Activated T-cell treated with anti-CD3 and anti-CD28 coated beads, Interleukin-2, amount 50 U/mL, for 72 hours (primary cell): ENCODE measurements at places on chromosomes 16 and 17. TPM values are rescaled to one million over a fixed set of nuclear protein-coding genes. Genes with fewer than 3 reads are reported as not detected.

The SRL gene
- not detected for total RNA-seq

The NETO2 gene
- 5.0 TPM for total RNA-seq

The SOX8 gene
- total RNA-seq = 2.1 TPM

DNA sequence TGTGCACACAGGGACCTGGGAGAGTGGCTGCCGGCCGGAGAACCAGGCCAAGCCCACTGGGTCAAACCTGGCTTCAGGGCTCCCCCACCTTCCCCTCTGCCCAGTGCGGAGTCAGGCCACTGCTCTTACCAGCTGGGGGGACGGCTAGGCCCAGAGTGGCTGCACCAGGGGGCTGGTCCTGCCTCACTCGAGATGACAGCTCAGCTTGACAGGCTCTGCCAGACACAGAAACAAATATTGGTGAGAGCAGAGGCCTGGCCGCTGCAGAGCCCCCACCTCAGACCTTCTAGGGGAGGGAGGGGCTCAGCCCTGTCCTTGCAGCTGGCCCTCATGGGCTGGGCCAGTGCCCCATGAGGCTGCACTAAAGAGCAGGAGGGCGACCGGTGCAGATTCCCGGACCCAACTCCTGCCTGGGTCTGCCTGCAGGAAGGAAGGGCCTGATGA, 4.5 kb downstream of the NUDT16L1 start:
- DNase-seq = no peak

- no peak for DNase-seq
These were observed 61.3 kb upstream of the BRD7 start for GRCh38 chr16:50430076-50430475.

DNA sequence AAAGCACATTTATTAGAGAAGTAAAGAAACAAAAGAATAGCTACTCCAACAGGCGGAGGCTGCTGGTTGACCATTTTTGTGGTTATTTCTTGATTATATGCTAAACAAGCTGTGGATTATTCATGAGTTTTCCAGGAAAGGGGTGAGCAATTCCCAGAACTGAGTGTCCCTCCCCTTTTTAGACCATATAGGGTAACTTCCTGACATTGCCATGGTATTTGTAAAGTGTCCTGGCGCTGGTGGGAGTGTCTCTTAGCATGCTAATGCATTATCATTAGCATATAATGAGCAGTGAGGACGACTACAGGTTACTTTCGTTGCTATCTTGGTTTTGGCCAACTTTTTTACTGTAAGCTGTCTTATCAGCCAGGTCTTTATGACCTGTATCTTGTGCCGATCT, 12.2 kb upstream of the HS3ST4 start:
- DNase-seq = no peak

The PITPNM3 gene
- 0.70 TPM for total RNA-seq

DNA sequence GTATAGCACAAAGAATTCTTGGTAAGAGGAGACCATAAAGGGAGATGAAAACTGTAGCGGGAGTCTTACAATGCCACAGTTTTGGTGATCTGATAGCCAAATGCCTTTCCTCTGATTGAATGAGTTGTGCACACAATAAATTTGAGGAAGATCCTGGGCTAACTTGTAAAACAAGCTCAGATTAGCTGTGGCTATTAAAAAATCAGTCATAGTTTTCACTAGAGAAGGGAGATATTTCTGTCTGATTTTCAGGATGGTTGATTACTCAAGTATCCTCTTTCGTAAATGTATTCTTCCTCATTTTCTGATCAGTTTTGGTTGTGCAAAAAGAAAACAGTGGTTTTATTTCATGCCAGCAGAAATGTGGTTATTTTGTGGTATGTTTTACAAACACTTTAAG, 9.1 kb upstream of the METTL9 start:
- no peak for DNase-seq

DNA sequence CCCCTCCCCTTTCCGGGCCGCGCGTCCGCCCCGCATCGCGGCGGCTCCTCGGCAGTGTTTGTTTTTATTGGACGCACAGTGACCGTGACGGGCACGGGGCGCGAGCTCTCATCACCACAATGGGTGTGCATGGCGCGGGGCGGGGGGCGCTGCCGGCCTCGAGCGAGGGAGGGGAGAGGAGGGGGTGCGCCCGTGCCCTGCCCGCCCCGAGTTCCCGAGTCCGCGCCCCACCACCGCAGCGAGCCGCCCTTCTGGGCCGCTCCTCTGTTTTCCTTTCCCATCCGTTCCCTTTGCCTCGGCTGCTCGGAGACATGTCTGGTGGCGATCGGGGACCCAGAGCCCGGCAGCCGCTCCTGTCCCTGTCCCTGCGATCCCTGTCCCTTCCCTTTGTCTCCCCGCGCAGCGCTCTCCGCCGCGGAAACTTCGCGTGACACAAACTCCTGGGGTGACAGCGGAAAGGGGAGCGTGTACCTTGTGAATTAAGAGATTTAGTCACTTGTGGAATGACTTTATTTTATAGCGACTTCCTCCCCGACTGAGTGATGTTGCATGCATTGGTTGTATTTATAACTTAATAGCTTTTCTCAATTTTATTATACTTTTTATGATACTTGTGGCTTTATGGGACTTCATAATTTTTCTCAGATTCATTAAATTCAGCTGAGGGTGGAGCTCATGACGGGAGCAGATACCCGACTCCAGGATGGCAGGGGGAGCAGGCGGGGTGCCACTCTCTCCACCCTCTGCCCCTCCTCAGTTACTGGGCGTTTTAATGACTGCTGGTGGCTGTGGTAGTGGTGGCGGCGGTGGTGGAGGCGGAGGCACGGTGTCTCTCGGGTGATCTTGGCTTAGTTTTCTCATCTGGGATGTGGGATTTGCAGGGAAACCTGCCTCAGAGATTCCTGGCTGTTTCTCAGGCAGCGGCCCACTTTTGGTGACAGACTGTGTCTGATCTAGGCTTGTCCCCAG, 40.8 kb downstream of the MRM1 start:
- DNase-seq = peak; percentile 15

- no peak for DNase-seq
These were observed 693.3 kb downstream of the CDH11 start for GRCh38 chr16:64428463-64429113.

DNA sequence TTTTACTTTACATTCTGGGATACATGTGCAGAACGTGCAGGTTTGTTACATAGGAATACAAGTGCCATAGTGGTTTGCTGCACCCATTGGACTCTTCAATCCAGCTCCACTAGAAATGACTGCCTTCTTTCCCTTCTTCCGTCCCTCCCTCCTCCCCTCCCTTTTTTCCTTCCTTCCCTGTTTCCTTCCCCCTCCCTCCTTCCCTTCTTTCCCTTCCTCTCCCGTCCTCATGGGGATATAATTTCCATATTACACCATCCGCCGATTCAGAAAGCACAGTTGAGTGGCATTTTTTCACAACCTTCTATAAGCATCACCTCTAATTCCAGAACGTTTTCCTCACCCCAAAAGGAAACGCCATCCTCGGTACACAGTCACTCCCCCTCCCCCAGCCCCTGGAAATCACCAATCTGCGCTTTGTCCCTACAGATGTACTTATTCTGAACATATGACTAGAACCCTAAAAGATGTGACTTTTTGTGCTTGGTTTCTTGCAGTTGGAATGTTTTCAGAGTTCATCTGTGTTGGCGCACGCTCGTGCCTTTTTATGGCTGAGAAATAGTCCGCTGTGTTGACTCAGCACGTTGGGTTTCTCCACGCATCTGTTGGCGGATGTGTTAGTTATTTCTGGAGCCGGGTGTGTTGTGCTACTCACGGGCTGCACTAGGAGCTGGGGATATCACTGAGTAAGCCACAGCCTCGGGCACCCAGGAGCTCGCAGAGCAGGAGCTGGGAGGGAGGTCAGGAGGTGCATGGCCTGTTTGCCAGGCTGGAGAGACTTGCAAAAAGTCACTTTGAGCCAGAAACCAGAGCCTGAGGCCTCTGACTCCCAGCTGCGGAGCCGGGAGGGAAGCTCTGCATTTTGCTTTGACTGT, 336.4 kb downstream of the SEC14L1 start:
- peak; percentile 35 for DNase-seq

GRCh38 chr17:7982173-7982572, 20.2 kb upstream of the GUCY2D start:
- DNase-seq = no peak

GRCh38 chr17:2125013-2125535, 70.2 kb downstream of the HIC1 start:
- no peak for DNase-seq

GRCh38 chr16:67841198-67841815, 813 bp upstream of the THAP11 start:
- no peak for DNase-seq

The HBA1 gene
- total RNA-seq = not detected

The TBC1D3G gene
- total RNA-seq = not detected

DNA sequence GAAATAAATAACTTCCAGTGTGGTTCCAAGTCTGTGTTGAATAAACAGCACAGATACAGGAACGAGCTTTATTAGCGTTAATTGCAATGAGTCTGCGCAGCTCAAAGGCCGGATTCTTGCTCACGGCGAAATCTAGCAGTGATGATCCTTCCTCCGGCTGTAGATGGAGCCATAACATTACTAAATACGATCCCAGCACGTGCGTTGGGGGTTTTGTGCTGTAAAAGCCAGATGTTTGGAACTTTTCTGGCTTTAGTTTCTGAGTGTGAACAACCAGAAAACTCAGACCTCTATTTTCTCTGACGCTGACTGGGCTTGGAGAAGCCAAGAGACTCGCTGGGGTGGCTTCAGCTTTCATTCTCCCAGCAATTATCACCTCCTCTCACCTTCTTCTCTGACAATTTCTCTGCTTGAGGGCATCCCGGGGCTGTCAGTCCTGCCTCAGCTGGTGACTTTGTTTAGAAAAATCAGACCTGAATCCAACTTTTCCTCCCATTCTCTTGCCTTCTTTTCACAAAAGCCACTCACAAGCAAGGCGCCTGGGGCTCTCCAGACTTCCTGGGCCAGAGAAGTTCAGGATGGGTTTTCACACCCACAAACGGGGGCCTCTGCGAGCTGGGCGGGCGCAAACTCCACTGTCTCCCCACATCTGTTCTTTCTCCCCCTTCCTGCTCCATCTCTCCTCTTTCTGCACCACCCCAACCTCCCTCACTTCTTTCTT, 47.1 kb upstream of the AKTIP start:
- peak; percentile 31 for DNase-seq

DNA sequence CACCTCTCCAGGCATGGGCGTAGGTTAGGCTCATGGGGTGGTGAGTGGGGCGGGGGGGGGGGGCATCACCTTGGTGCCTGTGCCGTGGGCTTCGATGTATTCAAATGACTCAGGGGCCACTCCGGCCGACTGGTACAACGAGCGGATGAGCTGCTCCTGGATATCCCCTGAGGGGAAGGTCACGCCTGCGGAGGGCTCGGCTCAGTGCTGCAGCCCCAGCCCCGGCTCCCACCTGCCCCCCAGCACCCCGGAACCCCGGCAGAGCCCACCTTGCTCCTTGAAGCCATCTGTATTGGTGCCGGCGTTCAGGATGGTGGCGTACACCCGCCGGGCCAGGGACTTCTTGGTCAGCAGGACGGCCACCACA, 5.4 kb downstream of the FASN start:
- no peak for DNase-seq

DNA sequence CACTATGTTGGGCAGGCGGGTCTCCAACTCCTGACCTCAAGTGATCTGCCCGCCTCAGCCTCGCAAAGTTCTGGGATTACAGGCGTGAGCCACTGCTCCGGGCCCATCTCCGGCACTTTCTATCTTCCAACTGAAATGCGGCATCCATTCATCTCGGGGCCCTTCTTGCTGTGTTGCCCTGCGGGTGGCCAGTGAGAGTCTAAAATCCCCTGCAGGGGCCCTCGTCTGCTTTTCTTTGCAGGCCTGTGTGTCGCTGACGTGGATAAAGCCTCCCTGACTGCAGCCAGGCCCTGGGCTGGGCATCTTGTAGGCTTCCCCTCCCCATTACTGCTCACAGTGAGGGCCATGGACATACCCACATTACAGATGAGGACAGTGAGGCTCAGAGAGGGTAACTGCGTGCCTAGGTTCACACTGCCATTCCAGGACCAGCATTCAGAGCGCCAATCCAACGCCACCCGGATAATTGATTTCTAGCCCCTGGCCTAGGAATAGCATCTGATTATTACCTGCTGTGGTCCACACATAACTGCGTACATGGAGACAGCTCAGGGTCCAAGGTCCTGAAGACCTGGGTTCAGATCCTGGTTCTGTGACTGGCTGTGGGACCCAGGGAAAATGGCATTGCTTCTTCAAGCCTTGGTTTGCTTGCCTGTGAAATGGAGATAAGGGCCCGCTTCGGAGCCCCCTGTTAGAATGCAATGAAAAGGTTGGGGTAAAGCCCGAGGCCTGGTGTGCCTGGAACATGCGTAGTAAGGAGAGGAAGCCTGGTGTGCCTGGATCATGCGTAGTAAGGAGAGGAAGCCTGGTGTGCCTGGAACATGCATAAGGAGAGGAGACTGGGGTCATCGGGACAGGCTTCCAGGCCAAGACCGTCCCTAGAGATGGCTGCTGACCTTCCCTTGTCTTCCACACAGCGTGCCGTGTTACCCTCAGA, 25.0 kb downstream of the CRISPLD2 start:
- no peak for DNase-seq

DNA sequence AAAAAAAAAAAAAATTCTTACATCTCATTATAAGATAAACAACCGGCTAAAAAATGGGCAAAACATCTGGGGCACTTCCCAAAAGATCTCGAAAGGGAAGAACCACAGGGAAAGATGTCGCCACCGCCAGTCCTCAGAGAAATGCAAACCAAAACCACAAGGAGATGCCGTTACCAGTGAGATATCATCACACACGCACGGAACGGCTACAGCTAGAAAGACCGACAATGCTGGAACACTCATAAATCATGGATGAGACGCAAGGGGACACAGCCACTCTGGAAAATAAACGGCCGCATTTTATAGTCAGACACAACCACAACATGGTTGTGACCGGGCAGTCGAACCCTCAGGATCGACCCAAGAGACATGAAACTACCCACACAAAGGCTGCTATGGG, 24.5 kb downstream of the WDR45B start:
- DNase-seq = no peak

The ZACN gene
- total RNA-seq = 9.1 TPM

The WDR45B gene
- 51.1 TPM for total RNA-seq

DNA sequence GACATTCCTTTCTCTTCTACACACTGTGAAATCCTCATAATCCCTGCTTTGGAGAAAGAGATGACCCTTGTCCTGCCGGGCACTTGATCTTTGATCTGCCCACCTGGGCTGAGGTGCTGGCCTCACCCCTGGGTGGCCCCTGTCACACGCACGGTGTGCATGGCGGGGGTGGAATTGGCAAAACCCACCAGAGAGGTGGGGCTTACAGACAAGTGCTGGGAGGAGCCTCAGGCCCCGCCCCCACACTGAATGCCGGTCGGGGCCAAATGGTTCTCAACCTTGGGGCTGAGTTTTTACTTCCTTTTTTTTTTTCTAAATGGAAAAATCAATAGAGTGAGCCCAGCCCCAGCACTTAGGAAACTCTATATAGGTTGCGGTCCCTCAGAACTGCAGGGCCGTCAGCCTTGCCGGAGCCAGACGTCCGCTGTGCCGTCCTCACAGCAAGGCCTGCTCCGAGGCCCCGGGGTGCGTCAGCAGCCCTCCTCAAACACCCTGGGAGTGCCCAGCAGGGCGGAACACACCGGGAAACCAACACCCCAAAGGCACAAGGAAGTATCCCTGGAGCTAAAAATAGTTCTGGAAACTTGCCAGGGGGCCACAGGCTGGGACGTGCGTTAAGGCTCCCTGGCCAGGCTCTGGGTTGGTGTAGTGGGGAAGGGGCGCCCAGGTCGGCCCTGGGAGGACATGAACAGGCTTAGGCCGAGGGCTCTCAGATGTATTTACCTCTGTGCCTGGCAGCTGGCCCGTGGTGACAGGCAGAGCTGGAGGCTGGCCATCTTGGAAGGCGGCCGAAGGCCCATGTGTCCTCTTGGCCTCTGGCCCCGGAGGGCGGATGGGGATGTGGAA, 11.0 kb downstream of the GPRC5C start:
- DNase-seq = no peak
